Dermis microvascular lymphatic vessel endothelial cell (primary cell): ENCODE measurements at places on chromosomes 2 and 18.

GRCh38 chr2:235544689-235544969 is 50.8 kb downstream of the AGAP1 start:
- no peak for DNase-seq

DNA sequence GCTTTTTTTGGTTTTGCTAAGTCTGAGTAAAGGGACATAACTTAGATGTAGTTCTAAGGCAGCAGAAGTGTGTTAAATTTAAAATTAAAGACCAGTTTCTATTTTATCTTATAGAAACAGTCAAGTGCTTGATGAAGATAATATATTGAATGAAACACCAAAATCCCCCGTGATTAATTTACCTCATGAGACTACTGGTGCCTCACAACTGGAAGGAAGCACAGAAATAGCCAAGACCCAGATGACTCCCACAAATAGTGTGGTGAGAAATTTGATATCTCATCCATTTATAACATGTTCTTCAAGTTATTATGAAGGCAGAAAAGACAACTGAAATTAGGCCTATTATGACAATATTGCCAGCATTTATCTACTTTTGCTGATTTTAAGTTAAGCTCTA is 45.6 kb downstream of the APLF start:
- no peak for DNase-seq

GRCh38 chr2:143209570-143210445 is 80.6 kb downstream of the ARHGAP15 start:
- no peak for DNase-seq

DNA sequence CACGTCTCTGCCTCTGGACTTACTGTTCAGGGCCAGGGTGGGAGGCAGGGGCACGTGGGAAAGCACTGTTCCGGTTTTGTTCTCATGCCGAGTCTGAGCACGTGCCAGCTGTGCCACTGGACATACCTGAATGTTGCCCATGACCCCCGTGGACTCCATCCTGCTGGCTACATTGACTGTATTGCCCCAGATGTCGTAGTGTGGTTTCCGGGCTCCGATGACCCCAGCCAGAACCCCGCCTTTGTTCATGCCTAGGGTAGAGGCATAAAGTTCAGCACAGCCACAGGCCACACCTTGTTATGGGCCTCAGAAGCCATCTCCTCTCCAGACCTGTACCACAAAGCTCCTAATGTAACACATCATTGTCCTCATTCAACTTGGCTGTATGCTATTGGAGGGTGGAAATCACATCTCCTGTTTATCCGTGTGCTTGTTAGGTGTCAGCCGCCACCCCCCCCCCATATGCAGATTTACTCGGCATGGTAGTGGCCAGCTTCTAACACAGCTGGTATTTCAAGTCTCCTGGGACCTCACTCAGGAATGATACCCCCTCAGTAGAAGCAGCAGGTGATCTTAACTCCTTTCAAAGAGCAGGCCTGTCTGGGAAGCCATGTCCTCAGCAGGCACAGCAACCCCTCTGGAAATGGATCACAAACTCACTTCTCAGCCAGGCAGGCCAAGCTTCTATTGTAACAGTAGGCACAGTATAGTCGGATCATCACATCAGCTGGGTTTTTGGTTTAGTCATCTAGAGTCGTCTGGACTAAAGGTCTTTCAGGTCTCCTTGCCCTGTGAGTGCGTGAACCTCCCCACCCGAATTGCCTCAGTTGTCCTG is 27.6 kb downstream of the CENPO start:
- no peak for DNase-seq

- no peak for DNase-seq
Observed at GRCh38 chr2:138950486-138950885, 170.3 kb upstream of the NXPH2 start.

DNA sequence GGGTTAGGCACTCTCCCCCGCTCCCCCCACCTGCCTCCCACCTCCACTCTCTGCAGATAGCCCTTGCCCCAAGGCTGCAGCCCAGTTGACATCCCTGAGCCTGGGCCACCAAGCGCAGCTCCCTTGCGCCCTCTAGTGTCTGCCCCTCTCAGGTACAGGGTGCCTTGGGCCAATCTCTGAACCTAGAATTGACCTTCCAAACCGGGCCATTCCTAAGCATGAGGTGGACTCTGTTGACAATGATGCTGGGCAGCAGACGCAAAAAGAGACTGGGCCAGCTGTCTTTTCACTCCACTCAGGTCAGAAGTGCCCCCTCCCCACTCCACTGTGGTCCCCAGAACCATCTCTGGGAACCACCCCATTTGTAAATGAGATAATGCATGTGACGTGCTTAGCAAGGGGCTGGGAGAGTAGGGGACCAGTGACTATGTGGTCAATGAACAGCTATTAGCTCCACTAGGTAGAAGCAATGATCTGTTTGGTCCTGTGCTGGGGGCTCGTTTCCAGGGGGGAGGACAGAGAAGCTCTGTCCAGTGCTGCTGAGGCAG is 43.3 kb upstream of the PLB1 start:
- peak; percentile 53 for DNase-seq

- no peak for DNase-seq
Observed at GRCh38 chr2:45452866-45453265, 158.2 kb downstream of the SRBD1 start.

- DNase-seq: no peak
Observed at GRCh38 chr2:88829607-88830463, 138.4 kb downstream of the RPIA start.

DNA sequence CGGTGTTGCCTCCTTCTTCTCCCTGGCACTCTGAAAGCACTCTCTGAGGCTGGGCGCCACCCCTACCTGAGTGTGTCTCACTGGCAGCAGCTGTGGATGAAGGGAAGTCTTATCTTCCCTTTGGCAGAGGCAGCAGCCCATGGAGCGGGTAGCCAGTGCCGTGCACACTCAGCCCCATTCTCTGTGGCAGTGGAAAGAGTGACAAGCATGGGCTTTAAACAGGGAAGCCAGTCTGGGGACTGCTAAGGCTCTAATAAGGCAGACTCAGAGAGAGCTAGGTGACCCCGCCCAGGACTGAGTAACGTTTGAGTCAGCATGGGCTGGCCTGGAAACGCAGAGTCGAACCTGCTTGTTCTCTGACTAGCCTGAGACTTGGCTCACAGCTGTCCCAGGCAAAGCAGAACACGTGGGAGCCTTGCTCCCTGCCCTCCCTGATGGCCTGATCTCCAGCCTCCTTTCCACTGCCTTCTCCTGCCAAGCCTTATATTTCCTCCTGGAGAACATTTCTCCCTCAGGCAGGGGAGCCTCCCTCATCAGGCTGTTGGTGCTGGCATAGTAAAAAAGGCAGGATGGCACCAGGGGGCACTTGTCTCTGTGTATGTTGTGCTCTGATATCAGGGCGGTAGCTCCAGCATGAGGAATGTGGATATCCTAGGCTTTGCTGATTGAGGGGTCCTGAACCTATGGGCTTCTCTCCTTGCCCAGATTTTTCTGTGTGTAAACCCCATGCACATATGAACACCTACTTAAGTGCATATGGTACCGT is 93.9 kb upstream of the LGALSL start:
- DNase-seq: peak; percentile 81

GRCh38 chr2:236718207-236718992 is 148.8 kb downstream of the ACKR3 start:
- no peak for DNase-seq

DNA sequence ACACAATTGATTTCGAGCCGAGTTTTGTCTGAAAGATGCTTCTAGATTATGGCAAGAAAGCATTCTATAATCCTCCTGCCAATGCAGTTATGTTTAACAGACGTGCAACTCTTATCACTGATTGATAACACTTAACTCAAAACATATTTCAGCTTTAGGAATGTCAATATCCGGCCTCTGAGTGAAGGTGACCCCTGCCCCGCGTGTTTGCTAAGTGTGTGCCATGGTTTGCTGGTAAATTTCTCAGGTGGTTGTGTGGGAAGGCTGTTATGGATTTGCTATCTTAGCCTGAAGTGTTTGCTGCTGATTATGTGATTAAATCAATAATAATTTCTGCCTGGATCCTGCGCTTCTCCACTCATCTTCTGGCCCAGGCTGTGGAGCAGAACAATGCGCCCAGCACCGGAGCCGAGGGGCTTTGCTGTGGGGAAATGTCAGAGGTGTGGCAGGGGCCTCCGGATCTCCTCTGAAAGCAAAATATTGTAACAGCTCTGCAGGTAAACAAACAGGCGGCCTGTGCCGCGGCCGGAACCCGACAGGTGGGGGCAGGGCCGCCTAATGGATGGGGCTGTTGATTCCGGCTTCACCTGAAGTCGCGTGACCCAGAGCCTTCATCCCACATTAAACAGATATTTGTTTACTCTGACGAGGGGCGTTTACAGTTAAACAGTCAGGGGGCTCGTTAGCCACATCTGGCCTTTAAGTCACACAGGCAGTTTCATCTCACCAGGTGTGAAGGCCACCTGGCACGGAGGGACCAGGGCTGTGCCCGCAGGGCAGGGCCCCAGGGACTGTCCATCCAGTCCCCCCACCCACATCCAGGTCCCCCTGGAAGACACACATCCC is 210.7 kb upstream of the SALL3 start:
- DNase-seq: no peak

- no peak for DNase-seq
Observed at GRCh38 chr2:118911936-118912335, 30.1 kb upstream of the MARCO start.

- no peak for DNase-seq
Observed at GRCh38 chr2:240138254-240138984, 2.0 kb downstream of the OTOS start.
